ENCODE measurements at places on chromosomes 4 and X.
A peak's percentile ranks its signal among the peaks of the same experiment; 100 is the strongest.

DNA sequence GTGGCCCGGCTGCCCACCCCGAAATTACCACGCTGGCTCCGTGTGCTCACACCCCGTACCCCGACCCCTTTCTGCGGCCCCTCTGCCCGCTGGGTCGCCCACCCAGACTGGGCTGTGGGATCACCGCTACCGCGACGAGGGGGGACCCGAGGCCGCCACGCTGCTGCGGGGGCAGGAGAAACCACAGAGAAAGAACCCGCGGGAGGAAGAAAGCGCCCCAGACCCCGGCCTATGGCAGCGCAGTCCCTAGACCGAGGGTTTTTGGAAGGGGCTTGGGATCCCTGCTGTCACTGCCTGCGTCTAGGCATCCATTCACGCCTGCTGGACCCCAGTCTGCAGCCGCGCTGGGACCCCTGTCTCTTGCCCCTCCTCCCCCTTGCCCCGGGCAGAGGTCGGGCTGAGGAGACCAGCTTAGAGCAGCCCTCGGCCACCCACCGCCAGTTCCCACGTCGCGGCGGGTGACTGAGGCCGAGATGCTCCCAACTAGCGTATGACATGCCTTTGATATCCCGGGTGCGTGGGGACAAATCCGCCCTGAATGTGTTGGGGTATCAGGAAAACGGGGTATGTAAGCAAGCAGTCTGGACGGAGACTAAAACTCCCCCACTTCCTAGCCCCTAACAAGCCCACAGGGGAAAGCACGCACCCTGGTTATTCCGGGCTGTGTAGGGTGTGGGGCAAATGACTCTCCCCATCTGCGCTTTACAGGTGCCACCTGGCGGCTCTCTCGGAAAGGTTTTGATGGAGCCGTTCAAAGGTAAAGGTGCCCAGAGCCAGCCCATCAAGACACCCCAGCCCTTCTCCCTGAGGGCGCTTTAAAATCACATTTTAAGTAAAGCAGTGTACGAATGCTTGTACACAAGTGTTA is 862 bp upstream of the INPP4B start:
- H3K27ac ChIP-seq = no peak overlapping the region
- H3K4me3 ChIP-seq = peak overlapping the region; percentile 88
- peaks cover 26% of the 10 kb centered on the region for H3K4me1 ChIP-seq
- peak; percentile 86 for DNase-seq
- no peaks in the 10 kb centered on the region for H3K36me3 ChIP-seq

- H3K36me3 ChIP-seq = no peaks in the 10 kb centered on the region
- no peaks in the 10 kb centered on the region for H3K27me3 ChIP-seq
- no peak overlapping the region for H3K27ac ChIP-seq
- peaks cover 20% of the 10 kb centered on the region for H3K4me1 ChIP-seq
Measured at GRCh38 chr4:53592686-53593501, 1.6 kb upstream of the LNX1 start.

GRCh38 chr4:36255577-36255976 is 11.3 kb upstream of the ARAP2 start:
- H3K4me1 ChIP-seq = peaks cover 5% of the 10 kb centered on the region
- no peaks in the 10 kb centered on the region for H3K27me3 ChIP-seq
- H3K36me3 ChIP-seq = no peaks in the 10 kb centered on the region
- DNase-seq = peak; percentile 73

DNA sequence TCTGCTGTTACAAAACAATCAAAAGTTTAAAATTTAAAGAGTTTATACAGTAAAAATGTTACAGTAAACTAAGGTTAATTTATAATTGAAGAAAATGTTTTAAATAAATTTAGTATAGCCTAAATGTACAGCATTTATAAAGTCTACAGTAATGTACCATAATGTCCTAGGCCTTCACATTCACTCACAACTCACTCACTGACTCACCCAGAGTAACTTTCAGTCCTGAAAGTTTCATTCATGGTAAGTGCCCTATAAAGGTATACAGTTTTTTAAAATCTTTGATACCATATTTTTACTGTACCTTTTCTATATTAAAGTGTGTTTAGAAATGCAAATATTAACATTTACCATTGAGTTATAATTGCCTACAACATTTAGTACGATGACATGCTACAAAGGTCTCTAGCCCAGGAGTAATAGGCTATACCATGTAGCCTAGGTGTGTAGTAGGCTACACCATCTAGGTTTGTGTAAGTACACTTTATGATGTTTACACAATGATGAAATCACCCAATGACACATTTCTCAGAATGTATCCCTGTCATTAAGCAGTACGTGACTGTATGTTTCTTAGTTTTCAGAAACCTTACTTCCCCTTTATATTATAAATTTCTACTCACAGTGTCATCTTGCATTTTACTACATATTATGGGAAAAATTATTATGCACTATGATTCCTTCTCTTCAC is 320.8 kb downstream of the ADAM29 start:
- no peaks in the 10 kb centered on the region for H3K27me3 ChIP-seq
- no peaks in the 10 kb centered on the region for H3K36me3 ChIP-seq
- no peak for DNase-seq
- H3K27ac ChIP-seq = no peak overlapping the region

- no peak overlapping the region for H3K27ac ChIP-seq
- no peak for DNase-seq
- no peaks in the 10 kb centered on the region for H3K4me1 ChIP-seq
- H3K36me3 ChIP-seq = no peaks in the 10 kb centered on the region
- peaks cover 2% of the 10 kb centered on the region for H3K27me3 ChIP-seq
Measured at GRCh38 chr4:83782591-83782990, 246.7 kb downstream of the GPAT3 start.

DNA sequence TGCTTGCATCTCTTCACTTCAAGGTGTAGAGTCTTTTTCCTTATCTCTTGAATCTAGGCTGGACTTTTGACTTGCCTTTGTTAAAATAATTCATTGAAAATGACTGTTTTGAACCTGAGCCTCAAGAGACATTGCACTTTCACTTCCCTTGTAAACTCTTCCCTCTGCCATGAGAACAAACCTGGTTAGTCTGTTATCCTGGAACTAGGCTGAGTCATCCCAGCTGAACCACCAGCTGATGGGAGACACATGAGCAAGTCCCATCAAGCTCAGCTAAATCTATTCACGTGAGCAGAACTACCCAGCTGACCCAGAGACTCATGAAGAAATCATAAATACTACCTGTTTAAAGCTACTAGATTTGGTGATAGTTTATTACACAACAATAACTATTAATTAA is 202.3 kb upstream of the CENPE start:
- H3K27me3 ChIP-seq = no peaks in the 10 kb centered on the region
- H3K36me3 ChIP-seq = no peaks in the 10 kb centered on the region
- no peak overlapping the region for H3K27ac ChIP-seq
- no peaks in the 10 kb centered on the region for H3K4me1 ChIP-seq
- H3K4me3 ChIP-seq = no peak overlapping the region

DNA sequence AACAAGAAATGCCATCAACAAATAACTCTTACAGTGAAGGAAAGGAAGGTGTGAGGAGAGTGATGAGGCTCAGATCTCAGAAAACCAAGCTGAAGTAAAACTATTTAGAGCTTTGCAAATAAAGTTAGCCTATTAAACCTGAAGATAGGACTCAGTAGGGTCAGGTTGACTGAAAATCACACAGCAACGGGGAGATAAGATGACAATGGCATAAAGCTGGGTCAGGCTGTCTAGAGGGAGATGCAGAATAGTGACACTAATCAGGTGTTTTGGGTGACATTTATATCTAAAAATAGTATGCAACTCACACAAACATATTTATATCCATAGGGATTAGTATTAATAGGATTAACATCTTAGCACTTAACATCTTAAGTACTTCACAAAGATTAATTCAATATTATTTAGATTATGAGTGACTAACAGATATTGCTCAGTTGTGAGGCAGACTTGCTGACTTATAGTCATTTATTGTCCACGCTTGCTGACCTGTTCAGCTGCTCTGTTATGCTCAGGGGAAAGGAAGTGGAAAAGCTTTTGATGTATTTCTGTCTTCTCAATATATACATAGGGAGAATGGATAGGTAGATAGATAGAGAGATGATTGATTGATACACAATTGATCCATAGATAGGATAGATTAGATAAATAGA is 130.7 kb upstream of the GUCY1A1 start:
- H3K4me3 ChIP-seq = no peak overlapping the region
- no peaks in the 10 kb centered on the region for H3K36me3 ChIP-seq
- H3K27me3 ChIP-seq = no peaks in the 10 kb centered on the region
- no peak overlapping the region for H3K27ac ChIP-seq

GRCh38 chr4:94338681-94339351 is 3.8 kb downstream of the HPGDS start:
- H3K36me3 ChIP-seq = no peaks in the 10 kb centered on the region
- peaks cover 37% of the 10 kb centered on the region for H3K4me1 ChIP-seq
- no peaks in the 10 kb centered on the region for H3K27me3 ChIP-seq
- peak overlapping the region; percentile 44 for H3K27ac ChIP-seq
- no peak overlapping the region for H3K4me3 ChIP-seq

DNA sequence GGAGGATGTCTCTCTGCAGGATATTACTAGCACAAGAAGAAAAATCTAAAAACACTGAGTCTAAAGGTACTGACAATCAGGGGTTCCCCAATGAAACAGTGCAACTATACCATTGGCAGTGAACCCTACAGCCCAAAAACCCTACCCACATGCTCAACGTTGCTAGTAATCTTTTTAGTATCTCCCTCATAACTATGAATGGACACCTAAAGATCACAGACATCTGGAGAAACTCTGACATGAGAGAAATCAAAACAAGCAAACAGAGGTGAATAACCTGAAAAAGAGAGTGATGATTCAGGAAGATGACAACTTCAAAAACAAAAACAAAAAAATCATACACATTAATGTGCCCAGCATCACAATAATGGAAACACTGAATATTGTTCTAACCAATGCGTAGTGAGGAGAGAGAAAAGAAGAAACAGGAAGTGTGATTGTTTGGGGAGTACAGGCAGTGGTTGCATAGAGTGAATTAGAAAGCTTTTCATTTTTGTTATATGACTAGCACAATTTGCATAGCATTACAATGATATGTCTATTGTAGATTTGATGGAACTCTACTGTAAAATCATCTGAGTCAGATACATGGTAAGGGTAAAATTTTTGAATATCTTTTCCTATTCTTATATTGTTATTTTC is 78.9 kb upstream of the FMR1 start:
- no peaks in the 10 kb centered on the region for H3K36me3 ChIP-seq
- H3K4me3 ChIP-seq = no peak overlapping the region
- no peaks in the 10 kb centered on the region for H3K4me1 ChIP-seq
- DNase-seq = no peak
- no peaks in the 10 kb centered on the region for H3K27me3 ChIP-seq
- H3K27ac ChIP-seq = no peak overlapping the region

- H3K4me3 ChIP-seq = peak overlapping the region; percentile 74
- no peak overlapping the region for H3K27ac ChIP-seq
- H3K4me1 ChIP-seq = peaks cover 16% of the 10 kb centered on the region
- peaks cover 36% of the 10 kb centered on the region for H3K27me3 ChIP-seq
- DNase-seq = peak; percentile 72
- H3K36me3 ChIP-seq = no peaks in the 10 kb centered on the region
Measured at GRCh38 chr4:112523764-112524505, 8.0 kb upstream of the NEUROG2 start.

DNA sequence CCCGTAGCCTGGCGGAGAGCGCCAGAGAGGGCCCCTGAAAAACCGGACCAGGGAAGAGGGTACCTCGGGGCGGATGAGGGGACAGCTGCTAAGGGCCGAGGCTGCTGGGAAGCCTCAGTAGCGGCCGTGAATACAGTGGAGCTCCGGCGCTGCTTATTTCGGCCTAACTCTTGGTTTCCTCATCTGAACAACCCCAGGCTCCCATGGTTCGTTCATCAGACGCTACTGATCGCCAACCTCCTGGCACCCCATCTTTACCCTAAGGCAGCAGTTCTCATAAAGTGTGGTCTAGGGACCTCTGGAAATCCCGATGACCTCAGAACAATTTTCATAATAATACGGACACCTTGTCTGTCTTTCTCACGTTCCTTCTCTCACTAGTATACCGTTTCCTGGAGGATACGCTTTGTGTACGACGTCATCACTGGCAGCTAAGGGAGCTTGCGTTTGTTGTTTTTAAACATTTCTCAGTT is 645 bp upstream of the RAB28 start:
- no peaks in the 10 kb centered on the region for H3K36me3 ChIP-seq
- peak overlapping the region; percentile 85 for H3K4me3 ChIP-seq
- peaks cover 18% of the 10 kb centered on the region for H3K4me1 ChIP-seq
- peak; percentile 48 for DNase-seq

DNA sequence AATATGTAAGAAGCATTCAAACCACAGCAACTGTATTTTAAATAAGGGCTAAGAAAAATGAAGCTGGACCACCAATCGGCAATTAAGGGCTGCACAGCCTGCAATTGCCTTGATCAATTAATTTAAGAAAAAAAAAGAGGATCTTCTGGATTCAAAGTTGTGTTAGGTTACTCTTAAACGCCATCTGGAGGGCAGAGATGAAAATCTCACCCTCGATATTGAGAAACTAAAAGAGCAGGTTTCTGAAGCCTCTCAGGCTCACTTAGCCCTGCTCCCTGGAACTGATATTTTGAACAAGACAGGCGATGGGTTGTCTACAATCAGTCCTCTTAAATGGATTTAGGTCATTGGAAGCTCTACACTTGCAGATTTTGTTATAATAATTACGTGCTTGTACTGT is 579.4 kb downstream of the GRXCR1 start:
- peak; percentile 11 for DNase-seq
- H3K27ac ChIP-seq = no peak overlapping the region
- no peaks in the 10 kb centered on the region for H3K4me1 ChIP-seq
- H3K27me3 ChIP-seq = no peaks in the 10 kb centered on the region
- no peak overlapping the region for H3K4me3 ChIP-seq

GRCh38 chrX:150842198-150842685 is 56.2 kb downstream of the CD99L2 start:
- no peak overlapping the region for H3K4me3 ChIP-seq
- no peaks in the 10 kb centered on the region for H3K27me3 ChIP-seq
- no peak overlapping the region for H3K27ac ChIP-seq
- no peaks in the 10 kb centered on the region for H3K4me1 ChIP-seq
- no peaks in the 10 kb centered on the region for H3K36me3 ChIP-seq
- DNase-seq = no peak

- H3K27me3 ChIP-seq = no peaks in the 10 kb centered on the region
- H3K4me1 ChIP-seq = no peaks in the 10 kb centered on the region
- H3K27ac ChIP-seq = no peak overlapping the region
Measured at GRCh38 chrX:48703642-48704481, 7.3 kb downstream of the SUV39H1 start.

DNA sequence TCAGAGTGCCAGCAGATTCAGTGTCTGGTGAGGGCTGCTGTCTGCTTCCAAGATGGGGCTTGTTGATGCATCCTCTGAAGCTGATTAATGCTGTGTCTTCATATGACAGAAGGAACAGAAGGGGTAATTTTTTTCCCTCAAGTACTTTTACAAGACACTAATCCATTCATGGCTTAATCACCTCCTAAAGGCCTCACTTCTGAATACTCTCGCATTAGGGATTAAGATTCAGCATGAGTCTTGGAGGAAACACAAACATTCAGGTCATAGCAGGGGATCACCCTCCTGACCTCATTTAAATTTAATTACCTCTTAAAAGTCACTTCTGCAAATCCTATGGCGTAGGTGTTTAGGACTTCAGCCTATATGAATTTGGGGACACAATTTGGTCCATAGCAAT is 1145.5 kb upstream of the PCDH10 start:
- no peaks in the 10 kb centered on the region for H3K4me1 ChIP-seq
- no peaks in the 10 kb centered on the region for H3K27me3 ChIP-seq
- no peaks in the 10 kb centered on the region for H3K36me3 ChIP-seq
- DNase-seq = no peak

Data from common myeloid progenitor, CD34-positive (primary cell).